ENCODE measurements at places on chromosomes 2 and 18. TPM values are rescaled to one million over a fixed set of nuclear protein-coding genes. Genes with fewer than 3 reads are reported as not detected.

CDH19 gene
- total RNA-seq = not detected

GPR17 gene
- total RNA-seq = not detected

RIOK3 gene
- total RNA-seq = 57.7 TPM

GALR1 gene
- not detected for total RNA-seq

OR6B2 gene
- total RNA-seq = not detected

ITPRIPL1 gene
- 2.0 TPM for total RNA-seq

UPP2 gene
- not detected for total RNA-seq

MAPRE3 gene
- 0.79 TPM for total RNA-seq

SERPINB13 gene
- total RNA-seq = not detected

ALK gene
- total RNA-seq = not detected

- DNase-seq = peak; percentile 41
Measured at GRCh38 chr2:207711750-207712530, 500 bp downstream of the CCNYL1 start.

GRCh38 chr2:236882930-236883329, 202.8 kb upstream of the COPS8 start:
- no peak for DNase-seq

DNA sequence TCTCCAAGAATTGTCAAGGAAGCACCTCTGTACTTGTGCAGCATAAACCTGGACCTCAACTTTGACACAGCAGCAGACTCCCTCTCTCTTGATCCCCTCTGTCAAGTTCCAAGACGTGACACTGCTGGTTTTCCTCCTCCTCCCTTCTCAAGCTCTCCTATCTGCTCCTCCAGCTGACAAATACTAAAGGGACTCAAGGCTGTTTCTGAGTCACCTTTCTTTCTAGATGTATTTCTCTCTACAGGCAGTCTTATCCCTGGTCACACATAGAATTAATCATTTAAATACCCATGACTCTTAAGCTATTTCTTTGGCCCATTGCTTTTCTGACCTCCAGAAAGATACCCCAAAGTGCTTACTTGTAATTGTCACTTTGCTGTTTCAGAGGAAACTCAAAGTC, 53.5 kb downstream of the SEPTIN10 start:
- DNase-seq = no peak

- DNase-seq = no peak
Measured at GRCh38 chr2:86775338-86775737, 15.4 kb downstream of the CD8A start.

GRCh38 chr18:2310886-2311285, 260.4 kb downstream of the METTL4 start:
- DNase-seq = no peak

- DNase-seq = peak; percentile 66
Measured at GRCh38 chr2:20381457-20381856, 30.8 kb upstream of the PUM2 start.

DNA sequence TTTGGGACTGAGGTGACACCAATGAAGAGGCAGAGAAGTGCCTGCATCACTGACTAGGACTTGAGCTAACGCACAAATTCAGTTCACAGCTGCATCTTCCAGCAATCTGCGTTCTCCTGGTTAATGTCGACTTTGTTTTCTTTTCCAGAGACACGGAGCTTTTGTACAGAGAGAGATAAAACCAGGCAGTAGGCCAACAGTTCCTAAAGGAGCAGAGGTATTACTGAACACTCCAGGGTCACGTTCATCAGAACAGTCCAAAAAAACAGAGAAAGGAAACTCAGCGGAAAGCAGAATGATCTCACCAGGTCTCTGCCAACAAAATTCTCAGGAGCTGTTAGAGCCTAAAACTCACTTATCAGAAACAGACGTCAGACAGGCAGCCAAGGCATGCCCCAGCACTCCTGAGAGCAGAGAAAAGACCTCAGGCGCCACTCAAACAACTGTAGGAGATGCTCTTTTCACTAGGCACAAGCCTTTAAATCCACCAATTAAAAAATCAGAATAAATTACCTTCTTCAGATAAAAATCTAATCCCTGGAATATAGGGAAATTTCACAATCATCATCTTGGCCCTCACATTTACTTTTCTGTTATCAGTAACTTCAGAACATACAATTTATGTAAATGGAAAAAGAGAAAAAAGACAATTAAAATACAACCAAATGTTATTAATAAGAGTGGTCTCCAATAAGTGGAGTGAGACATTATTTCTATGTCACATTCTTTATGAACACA, 95.9 kb upstream of the SPTBN1 start:
- peak; percentile 89 for DNase-seq

GRCh38 chr18:335733-336132, 67.9 kb upstream of the THOC1 start:
- peak; percentile 82 for DNase-seq

GRCh38 chr2:171553858-171554257, 31.6 kb downstream of the CYBRD1 start:
- no peak for DNase-seq

DNA sequence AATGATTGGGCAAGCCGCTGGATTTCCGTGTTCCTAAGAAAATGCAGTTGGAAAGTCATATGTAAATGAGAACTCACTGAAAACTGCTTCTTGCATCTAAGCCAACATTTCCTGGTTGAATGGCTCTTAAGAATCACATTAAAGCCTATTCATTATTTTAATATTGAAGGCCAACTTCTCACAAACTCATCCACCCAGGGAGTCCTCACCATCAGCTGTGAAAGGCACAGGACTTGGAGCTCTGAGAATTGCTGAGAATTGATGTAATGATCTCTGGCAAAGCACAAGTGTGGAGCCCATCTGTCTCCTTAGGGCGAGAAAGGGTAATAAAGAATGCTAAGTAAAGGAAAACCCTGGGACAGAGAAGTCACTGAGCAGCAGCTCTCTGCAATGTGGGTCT, 55.9 kb upstream of the APCDD1 start:
- DNase-seq = no peak

GRCh38 chr2:178517496-178517895, 37.2 kb downstream of the PLEKHA3 start:
- no peak for DNase-seq

DNA sequence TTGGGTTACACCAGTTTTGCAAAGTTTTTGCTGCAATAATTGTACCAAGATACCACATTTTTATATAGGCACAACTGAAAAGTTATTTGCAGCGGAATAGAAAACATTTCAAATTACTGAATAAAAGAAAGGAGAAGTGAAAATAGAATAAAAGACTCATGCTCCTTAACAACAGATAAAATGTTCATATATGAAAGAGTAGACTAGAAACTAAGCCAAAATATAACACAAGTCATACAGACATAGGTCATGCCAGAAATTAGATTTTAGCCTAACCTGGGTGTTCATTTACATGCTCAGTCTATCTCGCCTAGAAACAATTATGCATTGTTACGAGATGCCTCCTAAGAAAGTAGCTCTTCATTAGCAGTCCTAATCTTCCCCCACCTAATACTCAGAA, 16.4 kb upstream of the MAP3K20 start:
- no peak for DNase-seq

- peak; percentile 54 for DNase-seq
Measured at GRCh38 chr2:97660775-97661389, 3.0 kb downstream of the ACTR1B start.

- DNase-seq = no peak
Measured at GRCh38 chr2:1674766-1675397, 69.4 kb downstream of the PXDN start.

- DNase-seq = no peak
Measured at GRCh38 chr2:174780191-174780840, 16.0 kb upstream of the CHRNA1 start.

DNA sequence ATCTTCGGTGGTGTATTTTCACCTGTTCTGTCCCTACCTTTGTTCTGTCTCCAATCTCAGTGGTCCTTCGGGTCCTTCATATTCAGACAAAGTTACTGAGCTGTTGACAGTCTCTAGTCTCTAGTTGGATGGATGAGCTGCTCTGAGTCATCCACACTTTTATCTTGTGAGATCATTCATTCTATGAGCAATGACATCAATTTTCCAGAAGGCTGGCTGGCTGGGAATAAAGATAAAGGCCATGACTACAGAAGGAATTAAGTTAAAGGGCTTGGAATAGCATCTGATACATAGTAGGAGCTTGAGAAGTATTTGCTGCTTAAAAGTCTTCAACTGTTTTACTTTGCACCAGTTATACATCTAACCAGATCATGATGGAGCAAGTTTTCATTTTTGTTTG, 43.1 kb upstream of the SLC39A10 start:
- DNase-seq = peak; percentile 8

GRCh38 chr2:40043191-40043590, 264.1 kb upstream of the THUMPD2 start:
- no peak for DNase-seq

All from lung microvascular endothelial cell (primary cell).